ENCODE measurements at places on chromosomes 11 and 22.

DNA sequence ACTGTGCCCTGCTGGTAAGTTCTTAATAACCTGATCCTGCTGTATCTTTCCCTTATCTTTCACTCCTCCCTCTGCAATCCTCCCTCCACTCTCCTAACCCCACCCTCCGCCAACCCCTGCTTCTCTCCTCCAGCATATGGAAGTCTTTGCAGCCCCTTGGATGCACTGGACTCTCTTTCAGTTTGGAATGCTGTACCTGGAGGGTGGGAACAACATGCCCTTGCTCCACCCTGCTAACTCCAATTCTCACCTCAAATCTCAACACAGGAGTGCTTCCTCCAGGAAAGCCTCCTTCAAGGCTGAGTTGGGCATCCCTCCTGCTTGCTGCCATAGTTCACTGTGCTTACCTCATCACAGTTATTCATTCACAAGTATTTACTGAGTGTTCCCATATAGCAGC lies 52.8 kb upstream of the LDLRAD3 start:
- no peak for DNase-seq

- DNase-seq, result no peak
Observed at GRCh38 chr11:67562963-67563704, 20.5 kb upstream of the GSTP1 start.

GRCh38 chr22:41516462-41516861 lies 27.8 kb downstream of the POLR3H start:
- no peak for DNase-seq

DNA sequence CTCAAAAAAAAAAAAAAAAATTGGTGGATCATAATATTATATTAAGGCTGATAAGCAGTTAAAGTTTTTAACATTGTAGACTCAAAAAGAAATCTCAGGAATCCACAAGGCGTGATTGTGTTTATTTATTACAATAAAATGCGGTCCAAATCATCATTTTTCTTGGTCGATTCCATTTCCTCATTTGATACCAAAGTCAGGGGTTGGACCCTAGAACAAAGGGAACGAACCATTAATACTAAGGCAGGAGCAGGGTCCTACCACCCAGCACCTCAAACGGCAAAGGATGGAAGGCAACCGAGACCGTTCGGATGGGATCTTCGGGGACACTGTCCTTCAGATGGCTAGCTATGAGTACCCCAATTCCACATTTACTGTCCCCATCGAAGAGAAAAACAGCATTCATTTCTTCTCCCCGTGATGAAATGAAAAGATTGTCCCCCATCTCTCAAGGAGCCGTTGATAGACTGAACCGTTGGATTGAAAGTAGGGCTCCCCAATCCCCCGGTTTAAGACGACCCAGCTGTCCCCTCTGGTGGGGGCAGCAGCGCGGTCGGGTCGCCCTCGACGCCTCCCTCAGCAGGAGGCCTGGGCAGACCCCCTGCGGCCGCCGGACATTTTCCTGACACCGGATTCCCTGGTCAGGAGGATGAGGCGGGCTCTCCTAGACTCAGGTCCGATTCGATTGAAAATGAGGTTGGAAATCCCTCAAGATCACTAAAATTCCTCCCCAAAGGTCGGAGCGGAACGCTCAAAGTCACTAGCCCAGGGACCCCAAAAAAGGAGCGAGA lies 607 bp downstream of the DMC1 start:
- peak; percentile 25 for DNase-seq

GRCh38 chr22:47059076-47059475 lies 296.6 kb downstream of the TBC1D22A start:
- peak; percentile 28 for DNase-seq

- DNase-seq, result no peak
Observed at GRCh38 chr11:35039076-35039475, 99.9 kb upstream of the CD44 start.

GRCh38 chr11:28054821-28055220 lies 53.1 kb downstream of the KIF18A start:
- no peak for DNase-seq

Measured in NAMALWA (cell line).